MG63 (cell line): ENCODE measurements at places on chromosomes 12 and 14. TPM values are rescaled to one million over a fixed set of nuclear protein-coding genes. Genes with fewer than 3 reads are reported as not detected.

FGF23 gene
- total RNA-seq, result not detected in 2 replicates

SERPINA10 gene
- not detected in 2 replicates for total RNA-seq

SMCO2 gene
- not detected in 2 replicates for total RNA-seq

DNA sequence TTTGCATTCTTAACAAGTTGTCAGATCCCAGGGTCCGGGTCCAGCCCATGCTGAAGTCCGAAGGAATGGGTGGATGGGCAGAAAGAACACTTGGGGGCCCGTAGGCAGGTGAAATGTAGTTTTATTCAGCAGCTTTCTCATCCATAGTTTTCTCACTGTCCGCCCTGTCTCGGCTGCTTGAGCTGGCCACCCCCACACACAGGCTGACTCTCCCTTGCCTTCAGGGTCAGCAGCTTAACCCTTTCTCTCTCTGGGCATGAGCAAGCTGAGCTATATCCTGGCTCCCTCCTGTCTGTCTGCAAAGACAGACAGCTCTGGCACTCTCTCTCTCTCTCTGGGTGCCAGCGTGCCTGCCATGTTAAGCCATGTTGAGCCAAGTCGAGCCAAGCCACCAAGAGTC lies 163.9 kb downstream of the PTCSC3 start:
- no peak for DNase-seq

DNA sequence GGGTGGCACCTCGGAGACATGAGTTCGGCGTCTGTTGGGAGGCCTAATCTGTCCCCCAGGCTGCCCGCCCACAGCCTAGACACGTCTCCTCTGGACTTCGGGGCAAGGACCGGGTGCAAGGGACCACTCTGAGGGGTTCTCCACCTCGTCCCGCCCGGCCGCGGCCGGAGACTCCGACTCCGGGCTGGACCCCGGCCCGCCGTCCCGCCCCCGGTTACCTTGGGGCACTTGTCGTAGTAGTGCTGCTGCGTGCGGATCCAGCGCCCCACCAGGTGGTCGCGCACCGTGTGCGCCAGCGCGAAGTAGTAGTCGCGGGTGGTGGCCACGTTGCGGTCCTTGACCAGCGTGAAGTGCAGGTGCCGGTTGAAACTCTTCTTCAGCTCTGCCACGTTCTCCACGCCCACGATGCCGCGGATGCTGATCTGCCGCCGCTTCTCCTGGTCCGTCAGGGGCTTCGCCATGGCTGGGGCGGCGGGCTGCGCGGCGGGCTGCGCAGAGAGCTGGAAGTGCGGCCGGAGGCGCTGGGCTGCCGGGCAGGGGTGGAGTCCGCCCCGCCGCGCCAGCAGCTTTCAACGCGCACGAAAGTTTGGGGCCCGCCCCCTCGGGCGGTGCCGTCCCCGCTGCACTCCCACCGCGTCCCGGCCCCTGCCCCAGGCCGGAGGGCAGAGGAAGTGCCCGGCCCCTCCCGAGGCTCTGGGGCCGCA lies at the start of gene PYGL:
PYGL (minus strand) TSS at position 541 of the 704 bp plus-strand sequence; CDS start at position 461, 80 bp downstream.
- DNase-seq, result peak; percentile 71

GRCh38 chr12:94146166-94146936 lies 2.0 kb upstream of the PLXNC1 start:
- DNase-seq, result no peak

DNA sequence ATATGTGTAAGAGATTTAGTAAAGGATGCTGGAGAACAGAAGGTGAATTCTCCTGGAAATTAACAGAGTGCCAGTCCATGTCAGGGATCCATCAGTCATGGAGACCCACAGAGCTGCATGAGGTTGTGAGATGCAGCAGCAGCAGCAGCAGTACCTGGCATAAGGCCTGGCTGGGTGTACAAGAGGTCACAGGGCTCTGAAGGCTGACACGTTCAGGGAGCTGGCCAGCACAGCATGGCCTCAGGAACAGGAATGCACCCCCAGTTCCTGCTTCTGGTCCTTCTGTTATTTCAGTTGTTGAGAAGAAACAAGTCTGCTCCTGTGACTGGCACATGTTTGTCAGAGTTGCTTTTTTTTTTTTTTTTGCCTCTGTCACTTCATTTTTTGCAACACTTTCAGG lies 210.8 kb downstream of the CNTN1 start:
- DNase-seq, result no peak
